ENCODE measurements at places on chromosomes 5 and 9.

DNA sequence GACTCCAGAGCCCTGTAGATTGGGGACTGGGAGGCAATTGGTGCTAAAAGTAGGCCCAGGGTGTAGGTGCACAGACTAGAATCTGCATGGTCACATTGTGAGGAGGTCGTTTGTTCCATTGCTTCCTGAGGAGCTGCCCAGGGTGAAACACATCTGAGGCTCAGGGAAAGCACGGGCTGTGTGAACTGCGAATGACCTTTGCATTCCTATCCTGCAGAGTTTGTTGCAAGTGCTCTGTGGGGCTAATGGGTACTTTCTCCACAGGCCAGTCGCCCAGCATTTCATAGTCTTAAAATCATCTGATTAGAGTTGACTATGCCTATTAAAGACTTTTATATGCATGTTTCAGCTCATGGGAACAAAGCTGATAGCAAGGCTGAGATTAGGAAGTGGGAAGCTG lies 14.4 kb upstream of the SLC46A2 start:
- DNase-seq: no peak

- no peak for DNase-seq
These were observed 189.9 kb downstream of the ADCY2 start for GRCh38 chr5:7585807-7586206.

GRCh38 chr5:142846406-142846805 lies 76.2 kb downstream of the ARHGAP26 start:
- DNase-seq: no peak

- no peak for DNase-seq
These were observed 14.7 kb downstream of the MTMR12 start for GRCh38 chr5:32298059-32298415.

DNA sequence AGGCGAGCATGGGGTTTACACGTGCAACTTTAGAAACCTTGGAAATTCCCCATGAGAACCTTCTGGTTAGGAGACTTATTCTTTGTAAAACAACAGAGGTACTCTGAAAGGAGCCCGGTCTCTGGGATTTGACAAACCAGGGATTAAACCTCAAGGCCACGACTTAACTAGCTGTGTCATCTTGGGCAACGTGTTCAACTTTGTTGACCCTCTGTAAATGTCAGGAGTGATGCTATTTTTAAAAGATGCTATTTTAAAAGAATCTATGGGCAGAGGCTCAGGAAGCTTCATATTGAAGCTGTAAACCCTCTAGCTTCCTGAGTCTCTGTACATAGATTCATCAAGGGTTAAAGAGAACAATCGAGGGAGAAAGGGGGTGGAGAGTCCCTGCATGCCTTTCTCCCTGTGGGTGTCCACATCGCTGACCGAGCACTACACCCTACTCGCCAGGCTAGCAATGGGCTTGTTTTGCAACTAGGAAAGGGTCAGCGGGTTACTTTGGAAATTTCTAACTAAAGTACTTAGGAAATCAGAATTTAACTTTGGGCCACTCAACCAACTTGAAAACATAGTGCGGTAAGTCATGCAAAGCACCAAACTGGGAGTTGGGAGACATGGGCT lies 2.1 kb downstream of the SLC36A2 start:
- no peak for DNase-seq

DNA sequence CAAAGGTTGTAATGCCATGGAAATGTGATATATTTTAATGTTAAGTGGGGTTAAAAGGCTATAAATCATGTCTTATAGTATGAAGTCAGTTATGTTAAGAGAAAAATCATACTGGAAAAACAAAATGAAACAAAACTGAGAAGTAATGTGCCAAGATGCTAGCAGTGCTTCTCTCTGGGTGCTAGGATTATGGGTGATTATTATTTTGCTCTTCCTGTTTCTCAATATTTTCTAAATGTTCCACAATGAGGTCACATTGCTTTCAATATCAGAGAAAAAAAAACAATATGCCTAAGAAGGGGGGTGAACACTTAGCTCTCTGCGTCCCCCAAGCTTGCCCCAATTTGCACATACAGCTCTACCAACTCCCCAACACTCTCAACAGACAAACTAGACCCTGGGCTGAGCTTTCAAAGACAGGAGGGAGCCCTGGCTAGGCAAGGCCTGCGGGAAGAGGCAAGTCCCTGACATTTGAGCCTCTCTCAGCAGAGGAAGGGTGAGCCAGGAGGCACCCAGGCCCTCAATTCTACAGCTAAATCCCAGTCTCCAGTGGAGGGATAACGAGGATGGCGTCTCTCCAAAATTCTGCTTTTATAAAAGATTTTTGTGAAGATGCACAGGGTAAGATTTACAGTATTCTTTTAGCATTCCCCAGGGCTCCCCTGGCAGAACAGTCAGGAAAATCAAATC lies 24.4 kb downstream of the WHRN start:
- DNase-seq: no peak
